ENCODE measurements at places on chromosomes 7 and 10. TPM values are rescaled to one million over a fixed set of nuclear protein-coding genes. Genes with fewer than 3 reads are reported as not detected.

SUN3 gene
- total RNA-seq = not detected

C10orf62 gene
- total RNA-seq = not detected

COL13A1 gene
- 3.7 TPM for total RNA-seq

UCMA gene
- total RNA-seq = not detected

PTF1A gene
- total RNA-seq = not detected

NEURL1 gene
- 0.15 TPM for total RNA-seq

TRDMT1 gene
- 2.6 TPM for total RNA-seq

TMEM236 gene
- total RNA-seq = 0.04 TPM

HMX3 gene
- total RNA-seq = not detected

LDB1 gene
- total RNA-seq = 21.5 TPM

ZNF727 gene
- total RNA-seq = 0.23 TPM

SDK1 gene
- 1.6 TPM for total RNA-seq

SLC18A3 gene
- not detected for total RNA-seq

EPHA1 gene
- total RNA-seq = 37.2 TPM

CABCOCO1 gene
- not detected for total RNA-seq

GHRHR gene
- not detected for total RNA-seq

AASS gene
- 14.9 TPM for total RNA-seq

VSTM2A gene
- total RNA-seq = not detected

PGAM2 gene
- total RNA-seq = not detected

EGFR gene
- total RNA-seq = 121 TPM

Data from hair follicular keratinocyte (primary cell).